ENCODE measurements at places on chromosomes 7 and 10. TPM values are rescaled to one million over a fixed set of nuclear protein-coding genes. Genes with fewer than 3 reads are reported as not detected.

The EFCAB10 gene
- not detected for total RNA-seq

The C10orf71 gene
- not detected for total RNA-seq

The PNLIP gene
- total RNA-seq = not detected

The TFR2 gene
- total RNA-seq = not detected

The KIF20B gene
- total RNA-seq = 3.9 TPM

The CREM gene
- 87.2 TPM for total RNA-seq

The ADGRA1 gene
- 0.07 TPM for total RNA-seq

The KCP gene
- not detected for total RNA-seq

The CLDN4 gene
- total RNA-seq = 240 TPM

The CDK14 gene
- 54.1 TPM for total RNA-seq

The LBX1 gene
- not detected for total RNA-seq

The MINPP1 gene
- 9.8 TPM for total RNA-seq

All from ovary (tissue), 10 donors.